Left colon (tissue), 2 donors: ENCODE measurements at places on chromosomes 7 and 10.
A peak's percentile ranks its signal among the peaks of the same experiment; 100 is the strongest.

GRCh38 chr10:48768926-48769325 lies 84.3 kb downstream of the WDFY4 start:
- no peak for DNase-seq

GRCh38 chr10:69716711-69717560 lies 84.8 kb upstream of the COL13A1 start:
- peak; percentile 73 for DNase-seq

DNA sequence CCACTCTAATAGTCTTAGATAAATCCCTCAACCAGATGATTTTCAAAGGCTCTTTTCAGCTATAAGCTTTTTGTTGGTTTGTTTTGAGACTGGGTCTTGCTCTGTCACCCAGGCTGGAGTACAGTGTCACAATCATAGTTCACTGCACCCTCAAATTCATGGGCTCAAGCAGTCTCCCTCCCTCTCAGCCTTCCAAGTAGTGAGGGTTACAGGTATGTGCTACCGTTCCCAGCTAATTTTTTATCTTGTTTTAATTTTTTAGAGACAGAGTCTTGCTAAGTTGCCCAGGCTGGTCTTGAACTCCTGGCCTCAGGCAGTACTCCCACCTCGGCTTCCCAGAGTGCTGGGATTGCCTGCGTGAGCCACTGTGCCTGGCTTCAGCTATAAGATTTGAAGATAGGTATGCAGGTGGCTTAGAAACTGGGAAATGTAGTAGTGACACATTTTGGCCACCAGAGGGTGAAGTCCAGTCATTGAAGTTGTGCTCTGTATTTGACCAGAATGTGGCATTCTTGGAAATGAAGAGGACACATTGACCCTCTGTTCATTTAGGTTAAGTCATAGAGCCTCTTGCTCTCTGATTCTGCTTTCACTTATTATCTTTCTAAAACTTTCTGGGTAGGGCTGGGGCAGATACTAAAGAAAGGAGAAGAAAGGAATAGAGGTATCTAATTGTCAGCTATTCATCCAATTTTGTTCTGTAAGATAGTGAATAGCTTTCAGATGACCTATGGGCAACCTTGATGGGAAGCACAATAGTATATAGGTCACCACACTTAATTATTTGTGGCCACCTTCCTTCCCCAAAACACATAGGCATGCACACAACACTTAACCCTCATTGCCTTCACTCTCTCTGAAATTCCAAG lies 36.0 kb downstream of the R3HCC1L start:
- DNase-seq, result no peak

GRCh38 chr7:87575521-87575920 lies 25.2 kb downstream of the ABCB1 start:
- DNase-seq, result no peak

- DNase-seq, result no peak
Observed at GRCh38 chr10:10078446-10078845, 939.2 kb upstream of the CELF2 start.

GRCh38 chr7:140000666-140001268 lies 62.0 kb downstream of the PARP12 start:
- no peak for DNase-seq

- no peak for DNase-seq
Observed at GRCh38 chr7:2012981-2013380, 219.8 kb downstream of the MAD1L1 start.

GRCh38 chr7:7673240-7673550 lies 32.6 kb downstream of the UMAD1 start:
- no peak for DNase-seq

DNA sequence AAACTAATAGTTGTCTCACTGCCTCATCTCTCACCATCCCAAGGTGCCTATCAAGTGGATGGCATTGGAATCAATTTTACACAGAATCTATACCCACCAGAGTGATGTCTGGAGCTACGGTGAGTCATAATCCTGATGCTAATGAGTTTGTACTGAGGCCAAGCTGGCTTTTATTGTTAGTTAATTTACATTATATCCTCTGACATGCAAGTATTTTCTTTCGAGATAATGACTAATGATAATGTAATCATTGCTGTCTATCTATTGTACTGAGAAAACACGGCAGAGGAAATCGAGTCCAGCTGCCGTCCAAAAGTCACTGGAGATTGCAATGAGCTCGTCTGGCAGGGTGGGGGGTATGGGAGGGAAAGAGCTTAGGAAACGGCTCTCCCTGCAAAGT lies 172.4 kb upstream of the LANCL2 start:
- no peak for DNase-seq

GRCh38 chr7:16711730-16712129 lies 41.8 kb upstream of the TSPAN13 start:
- no peak for DNase-seq

DNA sequence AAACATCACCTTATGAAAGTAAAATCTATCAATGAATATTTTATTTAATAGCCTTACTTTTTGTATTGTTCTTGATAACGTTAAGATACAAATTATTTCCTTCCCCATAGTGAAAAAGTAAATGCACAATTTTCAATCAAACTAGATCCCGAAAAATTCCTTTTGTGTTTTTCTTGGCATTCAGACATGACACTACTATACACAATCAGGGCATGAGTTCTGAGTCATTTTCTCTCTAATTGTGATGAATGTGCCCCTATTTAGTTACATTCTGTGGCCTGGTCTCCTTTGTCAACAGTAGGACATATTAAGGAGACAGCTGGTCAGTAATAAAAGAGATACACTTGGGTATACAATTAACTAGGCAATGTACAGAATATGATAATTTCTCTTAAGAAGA lies 19.8 kb downstream of the COL1A2 start:
- DNase-seq, result no peak

DNA sequence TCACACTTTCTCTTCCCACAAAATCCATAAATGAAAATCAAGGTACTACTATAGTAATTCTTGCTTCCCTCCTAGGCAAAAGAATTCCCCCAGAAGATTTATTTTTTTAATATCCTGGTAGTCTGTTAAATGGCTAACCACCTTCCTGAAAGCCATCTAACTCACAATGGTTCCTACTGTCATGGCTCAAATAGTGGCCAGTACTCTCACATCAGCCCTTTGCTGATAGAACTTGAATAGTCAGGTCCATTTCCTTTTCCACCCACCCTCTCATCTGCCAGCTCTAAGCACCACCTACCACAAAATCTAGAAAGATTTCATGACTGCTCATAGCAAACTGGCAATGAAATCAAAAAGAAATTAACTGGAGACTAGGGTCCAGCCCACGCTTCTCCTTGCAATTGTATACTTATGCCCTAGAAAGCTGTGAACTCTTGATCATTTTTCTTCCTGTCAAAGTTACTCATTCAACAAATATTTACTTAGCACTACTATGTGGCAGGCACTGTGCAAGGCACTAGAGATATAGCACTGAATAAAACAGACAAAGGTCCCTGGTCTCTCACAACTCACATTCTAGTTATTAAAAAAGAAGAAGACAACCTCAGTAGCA lies 60.4 kb downstream of the ARMH3 start:
- no peak for DNase-seq

GRCh38 chr10:72088889-72089575 lies 681 bp upstream of the SPOCK2 start:
- DNase-seq, result peak; percentile 40

DNA sequence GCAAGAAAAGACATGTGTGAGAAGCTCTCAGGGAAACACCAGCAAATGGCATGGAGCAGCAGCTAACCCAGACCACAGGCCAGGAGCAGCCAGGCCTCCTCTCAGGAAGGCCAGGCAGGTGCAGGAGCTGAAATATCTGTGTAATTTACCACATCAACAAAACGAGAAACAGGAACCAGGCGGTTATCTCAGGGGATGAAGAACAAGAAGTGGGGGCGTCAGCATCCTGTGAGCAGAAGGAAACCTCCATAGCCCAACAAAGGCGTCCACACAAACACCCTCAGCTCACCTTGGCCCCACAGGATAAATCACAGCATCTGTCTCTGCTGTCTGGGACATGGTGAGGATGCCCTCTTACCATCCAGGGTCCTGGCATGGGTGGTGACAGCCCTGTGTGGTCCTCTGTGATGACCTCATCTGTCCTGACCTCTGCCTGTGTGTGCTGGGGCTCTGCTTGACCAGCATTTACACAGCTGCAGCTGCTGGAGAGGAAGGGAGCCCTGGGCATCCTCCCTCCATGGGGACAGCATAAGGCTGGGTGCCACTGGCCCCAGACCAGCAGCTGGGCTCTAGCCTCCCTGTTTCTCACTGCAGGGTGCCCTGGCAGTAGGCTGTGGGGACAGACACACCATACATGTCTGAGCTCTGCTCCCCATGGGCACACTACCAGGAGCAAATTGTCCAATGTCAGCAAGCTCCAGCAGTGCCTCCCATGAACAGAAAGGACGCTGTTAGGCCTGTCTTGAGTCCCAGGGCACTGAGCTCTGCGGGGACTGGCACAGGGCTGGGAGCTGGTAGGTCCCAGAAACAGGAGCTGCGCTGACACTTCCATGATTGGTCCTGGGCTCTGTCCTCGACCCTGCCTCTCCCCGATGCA lies 34.6 kb downstream of the ANXA8 start:
- no peak for DNase-seq

DNA sequence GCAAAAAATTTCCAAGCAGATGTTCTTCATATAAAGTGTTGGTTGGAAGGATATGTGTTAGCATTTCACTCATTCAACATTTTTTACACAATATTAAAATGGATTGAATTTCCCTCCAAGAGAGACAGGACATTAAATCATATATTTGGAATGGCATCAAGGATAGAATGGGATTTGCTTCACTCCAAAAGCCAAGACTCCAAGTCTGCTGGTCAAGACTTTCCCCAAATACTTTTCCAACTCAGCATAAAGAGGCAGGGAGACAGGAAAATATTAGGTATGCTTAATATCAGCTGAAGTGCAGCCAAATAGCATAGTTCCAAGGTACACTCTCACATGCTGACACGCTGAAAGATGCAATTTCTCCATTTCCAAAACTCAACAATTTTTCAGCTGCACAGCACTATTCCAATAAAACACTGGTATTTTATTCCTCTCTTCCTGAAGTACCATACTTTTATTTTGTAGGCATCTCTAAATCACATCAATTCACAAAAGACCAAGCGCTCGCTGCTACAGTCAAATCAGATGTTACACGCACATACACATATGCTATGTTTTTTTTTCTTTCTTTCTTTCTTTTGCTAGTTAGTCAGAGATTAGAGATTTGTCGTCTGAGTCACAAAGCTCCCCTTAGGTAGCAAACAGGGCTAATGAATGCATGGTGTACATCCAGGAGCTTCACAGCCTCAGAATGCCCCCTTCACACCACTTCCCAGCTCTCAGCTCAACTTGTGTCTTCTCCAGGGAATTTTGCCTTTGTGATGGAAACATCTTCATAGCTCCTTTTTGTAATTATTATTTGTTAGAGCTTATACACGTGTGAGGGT lies 1033.8 kb upstream of the AUTS2 start:
- no peak for DNase-seq

GRCh38 chr10:1316121-1316808 lies 260.1 kb downstream of the WDR37 start:
- DNase-seq, result no peak

- peak; percentile 51 for DNase-seq
Observed at GRCh38 chr7:668139-668931, 58.2 kb upstream of the DNAAF5 start.

GRCh38 chr10:18689498-18689897 lies 30.3 kb downstream of the ARL5B start:
- DNase-seq, result no peak

- no peak for DNase-seq
Observed at GRCh38 chr10:122221958-122222357, 49.1 kb upstream of the BTBD16 start.

GRCh38 chr7:122304319-122304975 lies at the start of gene FEZF1:
FEZF1 (minus strand) TSS chr7:122304750; CDS start chr7:122304437, 313 bp downstream.
- DNase-seq, result no peak

GRCh38 chr7:76151932-76152331 lies 49.8 kb upstream of the SRRM3 start:
- no peak for DNase-seq

DNA sequence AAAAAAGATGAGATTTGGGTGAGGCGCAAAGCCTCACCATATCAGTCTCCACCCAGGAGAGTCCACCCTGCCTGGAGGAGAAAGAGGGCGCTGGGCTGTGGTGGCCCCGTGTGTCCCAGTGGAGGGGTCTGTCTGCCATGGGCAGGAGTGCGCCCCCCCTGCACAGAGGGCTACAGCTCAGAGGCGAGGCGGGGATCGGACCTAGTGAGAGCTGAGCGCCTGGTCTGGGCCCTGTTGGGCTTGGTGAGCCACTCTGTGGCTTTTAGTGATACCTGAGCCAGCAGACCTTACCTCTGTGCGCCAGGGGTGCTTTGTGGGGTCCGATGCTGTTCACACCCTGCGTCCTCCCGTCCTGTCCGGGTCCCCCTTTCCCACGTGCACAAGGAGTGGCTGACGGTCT lies 25.9 kb upstream of the GNA12 start:
- no peak for DNase-seq

- DNase-seq, result no peak
Observed at GRCh38 chr7:8998762-8999161, 565.4 kb downstream of the NXPH1 start.

DNA sequence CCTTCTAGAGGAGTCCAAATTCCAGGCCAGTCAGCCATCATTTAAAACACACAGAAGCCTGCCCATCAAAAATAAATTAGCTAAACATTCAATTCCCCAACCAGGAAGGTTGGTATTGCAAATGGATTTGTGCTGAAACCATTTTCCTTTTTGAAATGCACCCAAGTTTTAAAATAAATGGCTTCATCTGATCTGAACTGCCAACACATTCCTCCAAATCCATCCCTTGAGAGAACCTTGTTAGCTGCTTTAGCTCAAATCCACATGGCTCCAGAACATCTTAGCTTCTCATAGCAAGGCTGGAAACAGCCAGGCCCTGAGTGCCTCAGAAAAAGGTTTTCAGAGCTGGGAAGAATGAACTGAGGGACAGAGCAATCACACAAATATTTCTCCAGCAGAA lies 306.3 kb downstream of the FZD1 start:
- DNase-seq, result no peak

DNA sequence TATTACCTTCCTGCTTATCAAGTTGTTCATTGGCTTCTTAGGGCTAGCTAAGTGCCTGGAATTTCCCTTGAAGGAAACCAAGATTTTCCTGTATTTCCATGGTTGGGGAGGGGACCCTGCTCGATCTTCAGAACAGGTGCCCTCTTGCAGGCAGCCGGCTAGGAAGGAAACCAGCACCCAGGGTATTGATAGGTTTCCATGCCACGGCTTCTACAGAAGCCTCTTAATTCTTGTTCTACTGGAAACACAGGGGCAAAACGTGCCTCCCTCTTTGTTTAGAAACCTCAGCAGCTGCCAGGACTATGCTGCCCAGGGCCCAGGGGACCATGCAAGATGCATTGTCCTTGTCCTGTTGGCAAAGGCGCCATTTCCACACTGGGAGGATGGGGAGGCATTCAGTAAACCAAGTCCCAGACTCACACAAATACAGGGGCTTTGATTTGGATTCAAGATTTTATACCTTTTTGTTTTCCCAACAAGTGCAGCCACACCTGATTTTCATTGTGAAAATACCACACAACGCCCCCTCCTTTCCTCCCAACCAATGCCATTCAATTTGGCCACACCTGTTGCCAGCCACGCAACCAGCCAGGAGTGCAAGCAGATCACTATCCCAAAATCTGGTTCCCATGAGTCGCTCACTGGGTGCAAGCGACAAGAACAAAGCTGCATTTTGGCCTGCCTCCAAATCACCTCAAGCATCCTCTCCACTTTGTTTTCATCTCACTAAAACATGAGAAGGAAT lies 29.6 kb downstream of the C10orf71 start:
- DNase-seq, result no peak
